ENCODE measurements at places on chromosomes 2 and 18. TPM values are rescaled to one million over a fixed set of nuclear protein-coding genes. Genes with fewer than 3 reads are reported as not detected.
A peak's percentile ranks its signal among the peaks of the same experiment; 100 is the strongest.

Gene LYPD1
- not detected for total RNA-seq

Gene ACKR3
- 0.74 TPM for total RNA-seq

GRCh38 chr2:85435220-85435958 is 16.9 kb downstream of the SH2D6 start:
- no peak for DNase-seq

- DNase-seq: no peak
Measured at GRCh38 chr18:2114765-2115164, 456.5 kb downstream of the METTL4 start.

DNA sequence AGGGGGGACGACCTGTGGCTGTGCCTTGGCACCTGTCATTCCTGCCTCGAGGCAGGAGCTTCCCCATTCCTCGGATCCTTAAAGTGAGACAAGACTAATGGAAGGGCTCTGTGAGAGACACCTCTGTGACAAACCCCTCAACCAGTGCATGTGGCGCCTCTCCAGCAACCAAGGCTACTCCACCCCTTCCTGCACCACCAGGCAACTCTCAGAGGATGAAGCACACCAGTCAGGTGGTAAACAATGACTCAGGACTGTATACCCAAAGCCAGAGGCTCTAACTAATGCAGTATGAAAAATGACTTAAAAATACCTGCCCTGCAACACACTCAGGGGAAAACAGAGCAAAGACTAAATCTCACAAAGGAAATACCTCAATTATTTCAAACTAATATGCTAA is 136.9 kb downstream of the UXS1 start:
- DNase-seq: peak; percentile 79

DNA sequence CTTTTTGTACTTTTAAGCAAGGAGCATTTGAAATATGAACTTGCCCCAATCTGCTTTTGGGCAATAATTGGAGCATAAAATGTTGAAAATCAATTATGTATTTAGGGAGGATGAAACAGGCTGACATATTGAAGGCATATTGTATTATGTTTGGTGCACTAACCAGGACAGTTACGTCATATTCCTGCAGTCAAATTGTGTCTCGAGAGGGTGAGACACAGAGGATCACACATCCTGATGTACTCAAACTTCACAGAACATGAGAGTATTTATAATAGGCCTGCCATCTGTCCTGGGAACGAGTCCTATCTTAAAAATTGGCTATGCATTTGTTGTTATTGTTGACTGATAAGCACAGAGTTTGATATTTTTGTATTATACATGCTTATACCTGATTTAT is 44.7 kb downstream of the TANC1 start:
- DNase-seq: no peak

DNA sequence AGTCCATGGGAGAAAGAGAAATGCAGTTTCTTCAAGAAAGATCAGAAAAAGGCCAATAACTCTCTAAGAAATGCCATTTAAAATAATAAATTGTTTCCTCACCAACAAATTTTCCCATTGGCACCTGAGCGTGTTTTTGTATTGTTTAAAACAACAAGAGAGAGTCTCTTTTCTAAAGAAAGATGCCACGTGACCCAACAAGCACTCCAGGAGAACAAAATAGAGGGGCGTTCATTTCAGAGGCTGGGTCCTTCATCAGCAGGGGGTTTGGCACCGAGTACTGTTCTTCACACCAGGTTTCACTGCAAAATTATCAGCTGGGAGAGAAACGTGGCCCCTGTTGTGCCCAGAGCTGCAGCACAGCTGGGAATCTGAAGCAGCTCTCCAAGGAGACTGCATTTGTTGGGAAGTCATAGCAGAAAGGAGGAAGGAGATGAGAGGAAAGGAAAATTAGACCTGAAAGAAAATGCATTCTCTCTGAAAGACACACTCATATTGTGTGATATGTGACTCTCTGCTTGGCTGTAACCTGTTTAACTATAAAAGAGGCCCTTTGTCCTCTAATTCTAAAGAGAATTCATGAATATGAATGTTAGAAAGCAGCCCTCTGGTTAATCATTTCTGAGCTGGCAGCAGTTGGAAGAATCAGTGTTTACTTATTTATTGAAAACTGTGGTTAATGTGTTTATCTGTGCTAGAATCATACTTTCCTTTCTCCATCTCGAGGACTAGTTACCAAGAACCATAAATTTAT is 205.3 kb upstream of the CDH20 start:
- no peak for DNase-seq

DNA sequence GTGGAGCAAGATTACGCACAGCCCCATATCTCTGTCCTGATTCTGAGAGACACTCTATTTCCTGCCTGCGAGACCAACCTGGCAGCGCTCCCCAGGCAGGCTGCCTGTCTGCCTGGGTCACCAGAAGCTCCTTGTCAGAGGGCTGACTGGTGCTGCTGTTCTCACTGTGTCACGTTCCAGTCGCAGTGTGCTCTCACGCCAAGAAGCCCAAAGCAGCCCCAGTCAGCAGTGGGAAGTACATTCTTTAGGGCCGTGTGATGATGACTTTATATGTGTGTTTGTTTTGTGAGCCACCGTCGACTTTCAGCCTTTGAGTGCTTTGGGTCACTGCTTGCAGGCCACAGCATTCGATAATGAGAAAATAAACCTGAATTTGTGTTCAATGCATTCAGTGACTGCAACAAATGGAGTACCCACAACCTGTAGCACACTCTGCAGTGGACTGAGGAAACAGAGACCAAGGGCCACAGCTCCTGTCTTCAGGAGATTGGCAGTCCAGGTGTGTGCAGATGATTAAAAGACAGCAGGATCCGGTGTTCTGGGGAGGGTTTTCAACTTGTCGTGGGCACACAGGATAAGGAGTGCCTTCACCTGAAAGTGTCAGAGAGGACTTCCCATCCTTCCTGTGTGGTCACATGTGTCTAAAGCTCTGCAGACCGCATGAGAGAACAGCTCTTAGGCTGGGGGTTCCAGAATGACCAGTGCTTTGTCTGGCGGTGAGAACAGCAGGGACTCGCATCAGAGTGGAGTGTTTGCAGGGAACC is 4.8 kb downstream of the TNFRSF11A start:
- DNase-seq: no peak
